ENCODE measurements at places on chromosomes 1 and 21.

DNA sequence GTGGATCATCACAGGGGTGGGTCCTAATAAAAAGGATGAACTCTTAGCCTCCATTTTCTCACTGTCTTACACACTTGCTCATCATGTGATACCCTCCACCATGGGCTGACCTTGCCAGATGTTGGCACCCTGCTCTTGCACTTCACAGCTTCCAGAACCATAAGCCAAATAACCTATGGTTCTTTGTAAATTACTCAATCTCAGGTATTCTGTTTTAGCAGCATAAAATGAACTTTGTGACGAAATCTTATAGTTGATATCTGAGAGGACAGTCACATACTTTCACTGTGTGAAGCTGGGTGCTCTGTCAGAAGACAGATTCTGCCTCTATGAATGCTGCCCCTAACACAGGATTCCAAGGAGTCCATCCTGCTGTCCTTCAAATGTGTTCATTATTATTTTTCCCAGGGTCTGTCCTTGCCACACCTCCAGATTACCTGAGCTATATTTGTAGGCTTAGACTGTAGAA, 13.8 kb downstream of the DUSP10 start:
- DNase-seq = no peak

DNA sequence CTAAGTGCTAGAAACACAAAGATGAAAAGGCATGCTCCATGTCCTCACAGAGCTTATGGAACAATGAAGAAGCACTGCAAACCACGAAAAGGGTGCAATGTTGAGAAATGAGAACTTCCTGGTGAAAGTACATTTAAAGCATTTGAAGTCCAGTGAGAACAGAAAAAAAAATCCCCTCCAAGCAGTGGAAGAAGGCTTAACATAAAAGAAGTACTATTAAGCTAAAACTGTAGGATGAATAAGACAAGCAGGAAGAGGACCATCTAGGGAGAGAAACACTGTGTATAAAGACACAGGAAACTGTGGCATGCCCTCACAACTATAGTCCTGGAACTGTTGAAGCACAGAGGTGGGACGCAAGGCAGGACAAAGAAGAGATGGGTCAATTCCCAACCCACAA, 10.0 kb downstream of the TP53BP2 start:
- DNase-seq = no peak

GRCh38 chr1:53025769-53026112, 36.3 kb upstream of the PODN start:
- DNase-seq = no peak

GRCh38 chr1:45375104-45376090, 35.2 kb upstream of the MUTYH start:
- no peak for DNase-seq

DNA sequence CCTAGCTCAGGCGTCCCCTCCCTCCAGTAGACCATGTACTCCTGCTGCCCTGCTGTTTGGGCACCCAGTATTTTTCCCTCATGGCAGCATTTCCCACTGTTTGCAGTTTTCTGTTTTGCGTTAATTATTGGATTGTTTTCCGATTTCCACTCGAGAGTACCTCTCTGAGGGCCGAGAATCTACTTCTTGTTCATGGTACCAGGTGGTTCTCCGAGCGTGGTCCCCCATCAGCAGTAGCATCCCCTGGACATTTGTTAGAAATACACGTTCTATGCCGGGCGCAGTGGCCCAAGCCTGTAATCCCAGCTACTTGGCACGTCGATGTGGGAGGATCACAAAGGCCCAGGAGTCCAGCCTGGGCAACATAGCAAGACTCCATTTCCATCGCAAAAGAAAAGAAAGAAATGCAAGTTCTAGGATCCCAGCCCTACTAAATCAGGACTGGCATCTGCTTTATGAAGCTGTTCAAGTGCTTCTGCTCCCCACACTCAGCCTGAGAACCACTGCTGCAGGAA, 690 bp downstream of the RRP1 start:
- DNase-seq = no peak

- DNase-seq = no peak
These were observed 29.9 kb upstream of the CTBS start for GRCh38 chr1:84603941-84604830.

DNA sequence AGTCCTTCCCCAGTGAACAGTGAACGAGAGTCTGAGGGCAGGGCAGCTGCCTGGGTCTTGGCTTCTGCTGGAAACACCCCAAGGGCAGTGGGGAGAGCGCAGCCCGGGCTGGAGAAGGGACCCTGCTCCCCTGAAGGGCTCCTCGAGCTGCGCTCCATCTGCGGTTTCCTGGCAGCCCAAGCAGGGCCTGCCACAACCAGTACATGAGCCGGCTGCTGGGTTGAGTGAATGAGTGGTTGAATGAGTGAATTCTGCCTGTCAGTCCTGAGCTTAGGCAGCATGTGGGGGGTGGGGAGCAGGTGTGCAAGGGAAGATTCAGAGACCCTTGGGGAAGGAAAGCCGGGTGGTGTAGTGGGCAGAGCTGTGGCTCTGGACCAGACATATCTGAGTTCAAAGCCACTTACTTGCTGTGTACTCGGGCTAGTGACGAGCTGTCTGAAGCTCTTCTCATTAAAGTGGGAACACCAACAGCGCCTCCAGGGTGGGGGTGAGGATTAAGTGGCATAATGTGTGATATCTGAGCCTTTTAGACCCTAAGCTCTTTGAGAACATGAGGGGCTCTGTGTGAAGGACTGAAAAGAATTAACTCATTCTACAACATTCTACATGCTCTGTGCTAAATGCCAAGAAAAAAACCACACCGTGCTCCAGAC, 3.7 kb downstream of the OPRD1 start:
- no peak for DNase-seq

DNA sequence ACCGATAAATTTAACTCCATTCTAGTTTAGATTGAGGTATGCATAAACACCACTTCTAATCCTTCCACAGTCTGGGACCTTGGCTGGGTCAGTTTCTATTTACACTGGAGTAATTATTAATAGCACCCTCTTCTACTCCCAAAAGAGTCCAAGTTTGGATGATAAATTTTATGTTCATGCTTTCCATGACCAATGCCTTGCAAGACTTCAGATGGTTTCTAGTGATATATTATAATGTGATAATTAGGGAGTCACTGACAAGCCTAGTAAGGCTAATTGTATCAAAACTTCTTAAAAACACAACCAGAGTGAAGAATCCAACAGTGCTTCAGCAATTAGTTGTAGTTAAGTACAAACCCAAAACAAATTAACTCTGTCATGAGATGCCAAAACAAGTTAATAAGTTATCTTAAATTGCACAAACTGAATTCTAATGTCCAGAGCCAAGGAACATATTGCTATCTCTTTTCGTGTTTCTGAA, 489.6 kb downstream of the TTLL7 start:
- DNase-seq = no peak

DNA sequence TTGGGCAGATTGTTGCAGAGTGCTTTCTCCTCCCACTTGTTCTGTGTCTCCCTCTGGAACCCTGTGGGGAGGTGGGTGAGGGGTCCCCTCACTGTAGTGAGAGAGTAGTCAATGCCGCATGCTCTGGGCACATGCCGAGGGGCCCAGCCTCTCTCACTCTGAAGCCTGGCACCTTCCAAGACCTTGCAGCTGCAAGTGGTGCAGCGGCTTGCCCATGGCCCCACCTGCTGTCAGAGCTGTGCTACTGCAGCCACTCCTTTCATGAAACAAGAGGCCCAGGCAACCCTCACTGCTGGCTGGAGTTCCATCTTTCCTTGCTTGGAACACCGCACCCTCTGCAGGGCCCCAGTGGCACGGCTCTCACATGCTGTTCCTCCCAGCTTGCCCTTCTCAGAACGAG, 58.4 kb upstream of the COL6A1 start:
- peak; percentile 50 for DNase-seq

- no peak for DNase-seq
These were observed 180.2 kb upstream of the RUNX1 start for GRCh38 chr21:35229290-35229689.

GRCh38 chr1:55682198-55682597, 467.0 kb upstream of the USP24 start:
- DNase-seq = no peak

- no peak for DNase-seq
These were observed 63.6 kb upstream of the ZBTB40 start for GRCh38 chr1:22387919-22388580.

DNA sequence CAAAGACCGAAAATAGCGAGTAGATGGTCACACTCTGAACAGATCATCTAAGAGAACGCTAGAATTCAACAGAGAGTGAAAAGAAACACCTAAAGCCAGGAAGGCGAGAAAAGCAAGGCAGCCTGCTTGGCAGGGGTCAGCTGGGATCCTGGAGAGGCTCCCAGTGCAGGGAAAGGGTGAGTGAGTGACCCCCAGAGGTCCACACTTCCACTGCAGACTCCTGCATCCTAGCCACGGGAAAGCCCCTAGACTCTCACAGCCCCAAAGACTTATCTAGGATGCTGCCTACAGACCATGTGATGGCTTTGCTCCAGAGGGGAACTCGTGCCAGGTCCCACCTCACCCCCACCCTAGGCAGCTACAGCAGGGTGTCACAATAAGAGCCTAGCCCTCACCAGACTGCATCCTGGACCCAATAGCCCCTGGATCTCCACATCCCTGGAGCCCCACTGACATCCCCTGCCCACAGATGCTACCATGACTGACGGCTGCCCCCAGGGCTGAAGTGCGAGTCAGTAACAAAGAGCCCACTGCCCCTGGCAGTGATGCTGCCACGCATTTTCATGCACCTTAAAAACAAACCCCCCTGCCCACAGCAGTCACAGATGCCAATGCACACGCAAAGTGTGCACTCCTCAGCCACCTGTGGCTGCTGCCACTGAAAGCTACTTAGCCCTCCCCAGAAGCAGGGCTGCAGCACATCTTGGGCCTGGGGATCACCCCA, 62.2 kb downstream of the PSMG1 start:
- DNase-seq = no peak

- DNase-seq = no peak
These were observed 153.4 kb downstream of the FMN2 start for GRCh38 chr1:240244968-240245628.

- DNase-seq = no peak
These were observed 104.0 kb downstream of the GDAP2 start for GRCh38 chr1:117825414-117825813.

DNA sequence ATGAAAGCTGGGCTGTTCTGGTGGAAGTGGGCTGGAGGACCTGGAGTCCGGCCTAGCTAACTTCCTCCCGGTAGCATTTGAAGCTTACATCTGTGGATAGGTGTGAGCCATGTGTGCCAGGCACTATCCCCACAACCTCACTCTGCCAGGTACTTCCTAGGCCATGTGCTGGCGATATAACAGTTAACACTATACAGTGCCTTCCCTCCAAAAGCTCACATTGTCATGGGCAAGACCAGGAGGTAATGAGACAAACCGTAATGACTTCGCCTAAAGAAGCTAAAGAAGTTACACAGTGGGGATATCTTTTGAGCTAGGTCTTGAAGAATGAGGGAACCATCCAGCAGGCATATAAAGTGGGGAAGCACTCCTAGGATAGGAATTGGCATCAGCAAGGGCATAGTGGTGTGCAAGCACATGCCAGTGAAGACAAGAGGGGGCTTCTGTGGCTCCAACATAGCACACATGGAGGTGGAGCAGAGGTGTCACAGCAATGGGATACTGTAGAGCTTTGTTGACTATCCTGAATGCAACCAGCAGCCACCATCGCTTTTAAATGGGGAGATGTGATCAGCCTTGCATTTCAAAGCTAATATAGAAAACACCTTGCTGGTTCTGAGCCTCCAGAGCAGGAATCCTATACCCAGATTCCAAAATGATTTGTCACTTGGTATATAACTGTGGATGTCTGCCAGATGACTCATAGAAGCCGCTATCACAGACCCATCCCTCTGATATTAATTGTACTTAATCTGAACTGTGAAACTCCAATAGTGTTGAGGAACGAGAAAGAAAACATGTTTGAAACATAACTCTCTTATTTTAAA, 466.3 kb downstream of the LMO4 start:
- DNase-seq = no peak

DNA sequence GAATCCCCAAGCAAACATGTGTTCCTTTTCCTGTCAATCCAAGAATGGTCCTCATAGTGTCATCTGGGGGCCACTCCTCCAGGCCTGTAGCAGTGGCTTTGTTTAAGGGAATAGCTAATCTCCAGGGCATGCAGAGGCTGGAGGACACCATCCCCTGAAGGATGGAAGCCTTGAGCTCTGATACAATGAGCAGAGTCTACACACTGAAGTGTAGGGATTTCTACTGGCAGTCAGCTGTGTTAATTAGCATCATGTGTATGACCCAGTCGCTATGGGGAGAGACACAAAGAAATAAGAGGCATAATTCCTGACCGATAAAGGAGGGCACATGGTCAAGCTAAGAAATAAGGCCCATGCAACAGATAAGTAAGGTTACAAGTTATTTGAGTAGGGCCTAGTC, 29.1 kb downstream of the ANGEL2 start:
- no peak for DNase-seq

- no peak for DNase-seq
These were observed 11.4 kb upstream of the PHGDH start for GRCh38 chr1:119700326-119700725.

DNA sequence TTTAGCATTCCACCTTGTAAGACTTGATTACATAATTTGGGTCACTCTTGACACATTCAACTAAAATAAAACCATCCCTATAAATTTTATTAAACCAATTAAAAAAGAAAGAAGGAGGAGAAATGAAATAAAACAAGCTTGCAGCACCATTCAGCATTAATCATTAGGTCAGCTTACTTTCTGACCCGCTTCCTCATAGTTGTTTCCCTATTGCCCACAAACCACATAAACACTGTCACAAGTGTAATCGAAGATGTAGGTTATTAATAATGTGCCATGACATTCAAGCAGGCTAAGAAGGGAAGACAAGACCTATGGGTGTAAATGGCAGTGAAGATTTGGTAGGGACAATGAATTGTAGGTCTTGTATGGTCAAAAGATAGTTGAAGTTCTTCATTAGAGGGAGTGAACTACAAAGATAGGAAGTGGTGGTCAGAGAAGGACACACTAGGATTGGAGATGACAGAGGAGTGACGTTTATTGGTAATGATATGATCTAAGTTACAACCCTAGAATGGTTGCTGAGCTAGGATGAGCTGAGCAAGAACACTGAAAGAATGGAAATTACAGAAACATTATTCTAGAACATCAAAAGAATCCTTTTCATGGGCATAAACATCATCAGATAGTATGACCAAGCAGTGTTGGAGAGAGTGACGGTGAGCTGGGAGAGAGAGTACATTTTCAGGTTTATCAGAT, 231.5 kb downstream of the KCNT2 start:
- DNase-seq = no peak

DNA sequence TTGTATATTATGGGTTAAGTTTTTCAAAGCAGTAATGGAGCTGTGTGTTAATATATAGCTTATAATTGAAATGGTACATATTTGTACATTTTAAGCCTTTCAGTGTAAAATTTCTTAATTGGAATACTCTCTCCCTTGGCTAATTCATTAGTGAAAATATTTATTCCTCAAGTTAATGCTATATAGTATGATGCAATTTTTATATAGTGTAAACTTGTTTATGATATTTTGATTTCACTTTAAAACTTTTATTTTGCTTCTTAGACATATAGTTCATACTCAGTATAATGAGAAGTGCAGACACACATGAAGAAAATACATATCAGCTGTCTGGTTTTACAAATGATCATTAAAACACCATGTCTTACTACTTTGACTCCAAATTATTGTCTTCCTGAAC, 140.6 kb downstream of the SDCCAG8 start:
- no peak for DNase-seq

GRCh38 chr21:14968029-14968428, 96.8 kb downstream of the NRIP1 start:
- no peak for DNase-seq

Data from stimulated activated naive CD4-positive, alpha-beta T cell treated with Interleukin-2 at 50 U/mL for 16 hours (primary cell).